Posterior vena cava (tissue), 2 donors: ENCODE measurements at places on chromosomes 5 and 9. TPM values are rescaled to one million over a fixed set of nuclear protein-coding genes. Genes with fewer than 3 reads are reported as not detected.

NOXA1 gene
- total RNA-seq: 2.7 TPM

ADCY2 gene
- total RNA-seq: 8.3 TPM

ZNF483 gene
- 6.9 TPM for total RNA-seq

FTMT gene
- total RNA-seq: not detected

SLC45A2 gene
- not detected for total RNA-seq

EPB41L4B gene
- total RNA-seq: 0.62 TPM

PCA3 gene
- total RNA-seq: 0.24 TPM

FRMD3 gene
- 5.1 TPM for total RNA-seq

SLC25A25 gene
- total RNA-seq: 35.2 TPM

HNRNPA0 gene
- total RNA-seq: 24.2 TPM

LRRC70 gene
- 6.8 TPM for total RNA-seq

DIAPH1 gene
- 52.3 TPM for total RNA-seq

GPR150 gene
- total RNA-seq: 0.23 TPM

DNA sequence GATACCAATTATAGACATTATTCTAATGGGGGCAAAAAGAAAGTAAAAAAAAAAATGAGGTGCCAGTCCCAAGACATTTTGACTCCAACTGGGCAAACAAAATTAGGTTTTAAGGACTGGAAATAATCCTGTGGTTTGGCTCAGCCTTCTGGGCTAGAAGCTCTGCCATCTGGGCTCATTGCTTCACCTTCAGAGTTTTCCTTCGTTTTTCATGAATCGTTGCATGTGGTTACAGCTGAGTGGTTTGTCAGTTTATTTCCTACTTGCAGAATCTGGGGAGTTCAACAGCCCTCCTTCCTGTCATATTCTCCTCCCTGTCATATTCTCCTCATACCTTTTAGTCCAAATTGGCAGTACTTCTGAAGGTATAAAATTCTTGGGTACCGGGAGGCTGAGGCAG is 12.0 kb downstream of the UGT3A2 start:
- no peak for DNase-seq

DNA sequence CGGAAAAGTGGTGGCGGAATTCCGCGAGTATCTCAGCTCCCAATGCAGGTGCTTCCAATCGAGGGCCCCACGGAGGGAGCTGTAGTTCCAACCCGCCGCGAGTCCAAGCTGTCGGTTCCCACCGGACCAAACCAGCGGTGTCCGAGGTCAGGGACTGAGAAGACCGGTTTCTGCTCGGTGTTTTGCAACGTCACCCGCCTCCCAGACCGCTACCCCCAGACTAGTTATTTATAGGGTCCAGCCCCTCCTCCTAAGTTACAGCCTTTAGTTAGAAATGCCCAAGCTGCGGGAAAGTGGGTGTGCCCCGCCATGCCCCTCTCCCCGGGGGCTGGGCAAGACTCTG is 677 bp upstream of the MYORG start:
- DNase-seq: peak; percentile 81

GRCh38 chr5:22598796-22599195 is 254.3 kb downstream of the CDH12 start:
- no peak for DNase-seq

- no peak for DNase-seq
Measured at GRCh38 chr5:150239099-150239793, 49.4 kb downstream of the SLC6A7 start.

DNA sequence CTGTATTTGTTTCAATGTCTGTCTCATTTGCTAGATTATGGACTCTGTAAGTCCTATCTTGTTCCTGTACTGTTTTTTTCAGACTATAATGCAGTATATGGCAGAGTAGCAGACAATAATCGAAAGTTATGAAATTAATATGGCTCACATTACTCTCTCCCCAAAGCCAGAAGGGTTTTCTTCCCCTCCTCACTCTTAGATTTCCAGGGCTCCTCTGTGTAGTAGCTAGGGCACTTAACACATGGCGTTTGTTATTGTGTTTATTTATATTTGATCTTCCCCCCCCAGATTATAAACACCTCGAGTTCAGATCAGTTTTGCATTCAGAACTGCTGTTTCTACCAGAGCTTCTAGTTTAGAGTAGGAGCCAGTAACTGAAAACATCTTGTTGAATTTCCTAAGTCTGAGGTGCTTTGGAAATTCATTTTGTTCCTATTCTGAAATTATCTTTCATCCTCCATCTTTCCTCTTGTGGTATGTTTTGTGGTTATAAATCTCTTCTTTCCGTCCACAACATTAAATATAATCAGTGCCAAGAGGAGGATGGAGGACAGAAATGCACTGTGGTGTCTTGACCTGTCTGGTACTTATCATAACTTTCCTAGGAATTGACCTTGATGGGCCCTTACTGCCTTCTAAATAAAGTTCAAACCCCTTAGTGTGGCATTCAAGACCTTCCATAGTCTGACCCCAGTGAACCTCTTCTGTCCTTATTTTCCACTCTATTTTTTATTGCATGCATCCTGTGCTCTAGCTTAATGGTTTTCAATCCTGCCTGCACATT is 27.0 kb downstream of the TLE4 start:
- no peak for DNase-seq

GRCh38 chr5:1526681-1527131 is 2.9 kb upstream of the LPCAT1 start:
- peak; percentile 67 for DNase-seq

- DNase-seq: no peak
Measured at GRCh38 chr5:22473886-22474285, 379.3 kb downstream of the CDH12 start.

DNA sequence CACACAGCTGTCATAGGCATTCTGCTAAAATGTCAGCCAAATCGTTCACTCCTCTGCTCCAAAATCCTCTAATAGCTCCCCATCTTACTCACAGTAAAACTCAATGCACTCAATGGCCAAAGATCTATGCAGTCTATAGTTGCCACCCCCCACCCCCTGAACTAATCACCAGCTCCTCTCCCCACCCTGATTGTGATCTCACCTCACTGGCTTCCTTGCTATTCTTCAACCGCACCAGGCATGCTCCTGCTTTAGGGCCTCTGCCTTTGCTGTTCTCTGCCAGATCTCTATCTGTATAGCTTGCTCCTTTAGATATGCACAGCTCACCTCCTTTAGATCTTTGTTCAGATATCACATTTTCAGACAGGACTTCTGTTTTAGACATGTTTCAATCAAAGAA is 33.2 kb upstream of the SNX2 start:
- no peak for DNase-seq

DNA sequence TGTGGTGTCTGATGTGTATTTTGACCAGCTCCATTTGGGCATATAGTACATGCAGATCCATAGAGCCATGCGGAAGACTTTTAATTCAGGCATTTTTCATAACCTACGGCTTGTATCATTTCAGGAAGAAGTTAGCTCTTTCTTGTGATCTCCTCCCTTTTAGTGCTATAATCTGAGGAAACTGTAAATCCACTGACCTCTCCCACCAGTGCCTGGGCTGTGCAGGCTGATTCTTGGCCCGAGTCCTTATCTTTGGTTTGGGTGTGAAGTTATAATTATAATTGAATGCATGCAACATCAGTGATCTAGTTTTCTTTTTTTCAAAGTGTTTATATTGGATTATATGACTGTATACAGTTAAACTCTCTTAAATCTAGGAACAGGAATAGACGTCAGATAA is 247.9 kb downstream of the PCSK5 start:
- DNase-seq: no peak

GRCh38 chr9:105241356-105242043 is 3.0 kb upstream of the SLC44A1 start:
- DNase-seq: no peak

GRCh38 chr9:133975511-133975910 is 16.6 kb downstream of the VAV2 start:
- DNase-seq: peak; percentile 50

- DNase-seq: no peak
Measured at GRCh38 chr9:75033791-75034473, 5.8 kb upstream of the CARNMT1 start.

- no peak for DNase-seq
Measured at GRCh38 chr5:10539687-10539998, 24.2 kb upstream of the ANKRD33B start.

DNA sequence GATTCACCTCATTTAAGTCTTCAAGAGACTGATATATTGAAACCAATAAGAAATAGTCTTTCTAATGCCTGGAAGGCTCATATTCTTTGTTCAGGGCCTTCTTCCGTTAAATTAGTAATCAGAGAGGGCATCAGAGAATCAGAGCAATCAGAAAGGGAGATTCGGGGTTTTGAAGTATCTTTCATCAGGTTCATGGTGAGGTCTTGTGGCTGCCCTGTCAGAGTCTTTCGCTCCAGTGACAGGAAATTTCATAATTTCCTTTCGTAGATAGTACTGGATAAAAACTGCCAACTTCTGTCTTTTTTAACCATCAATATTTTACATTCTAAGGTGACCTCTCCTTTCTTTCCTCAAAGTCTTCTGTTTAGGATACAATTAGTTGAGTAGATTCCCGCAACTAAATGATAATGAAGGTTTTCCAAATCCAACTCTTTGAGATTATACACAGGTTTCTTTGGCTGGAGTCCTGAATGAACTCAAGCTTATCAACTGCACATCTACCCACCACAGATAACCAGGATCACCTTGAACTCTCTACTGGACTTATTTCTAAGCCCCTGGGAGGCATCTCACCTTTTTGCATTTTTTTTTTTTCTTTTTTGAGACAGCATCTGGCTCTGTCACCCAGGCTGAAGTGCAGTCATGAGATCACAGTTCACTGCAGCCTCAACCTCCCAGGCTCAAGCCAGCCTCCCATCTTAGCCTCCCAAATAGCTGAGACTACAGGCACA is 5.5 kb downstream of the IL31RA start:
- no peak for DNase-seq

- peak; percentile 61 for DNase-seq
Measured at GRCh38 chr9:23820451-23821374, 5.3 kb downstream of the ELAVL2 start.

DNA sequence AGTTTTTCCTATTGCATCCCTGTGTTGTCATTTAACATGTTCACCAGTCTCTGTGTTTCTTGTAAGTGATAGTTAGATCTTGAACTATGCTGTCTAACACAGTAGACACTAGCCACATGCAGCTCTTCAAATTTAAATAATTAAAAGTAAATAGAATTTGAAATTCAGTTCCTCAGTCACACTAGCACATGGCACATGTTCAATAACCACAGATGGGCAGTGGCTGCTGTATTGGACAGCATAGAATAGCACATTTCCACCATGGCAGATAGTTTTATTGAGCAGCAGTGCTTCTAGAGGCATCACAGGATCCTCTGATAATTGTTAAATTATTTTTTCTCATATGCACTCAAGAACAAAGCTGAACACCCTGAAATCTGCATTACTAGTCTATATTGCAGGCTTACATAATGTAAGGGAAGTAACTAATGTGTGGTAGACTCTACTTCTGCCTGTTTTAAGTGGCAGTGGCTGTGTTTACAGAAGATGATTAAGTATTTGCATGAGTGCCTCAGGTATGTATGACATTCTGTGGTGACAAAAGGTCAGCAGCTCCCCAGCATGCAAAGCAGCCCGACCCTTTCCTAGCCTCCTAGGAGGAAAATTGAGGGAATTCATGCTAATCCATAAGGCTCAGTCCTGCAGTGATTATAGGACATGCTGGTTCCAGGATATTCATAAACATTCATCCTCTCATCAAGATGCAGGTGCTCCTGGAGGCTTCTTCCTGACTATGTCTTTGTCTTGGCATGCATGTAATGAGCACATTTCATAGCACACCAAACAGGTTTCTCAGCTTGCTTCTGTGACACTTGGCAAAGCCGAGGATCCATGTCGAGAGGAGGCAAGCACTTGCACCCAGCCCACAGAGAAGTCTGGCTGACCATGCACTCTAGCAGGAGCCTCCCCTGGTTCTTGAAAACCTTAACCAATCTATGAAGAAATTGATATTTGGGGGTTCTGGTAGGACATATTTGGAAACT is 45.5 kb downstream of the SH3RF2 start:
- DNase-seq: no peak

DNA sequence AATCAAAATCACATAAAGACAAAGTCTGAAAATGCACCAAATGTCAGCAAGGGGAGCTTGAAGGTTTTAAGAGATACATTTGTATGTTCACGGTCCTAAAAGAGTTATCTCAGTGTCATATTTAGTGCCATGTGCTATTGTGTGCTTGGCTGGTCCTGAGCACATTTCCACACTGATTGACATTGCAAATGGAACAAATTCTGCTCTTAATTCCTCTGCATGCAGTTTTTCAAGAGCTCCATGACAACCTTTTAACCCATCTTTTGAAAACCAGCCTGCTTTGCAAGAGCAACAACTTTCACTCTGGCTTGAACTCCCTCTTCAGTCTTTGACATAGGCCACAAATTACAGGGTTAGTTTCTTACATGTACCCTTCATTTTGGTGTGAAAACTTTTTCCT is 175.4 kb upstream of the ACTBL2 start:
- no peak for DNase-seq

DNA sequence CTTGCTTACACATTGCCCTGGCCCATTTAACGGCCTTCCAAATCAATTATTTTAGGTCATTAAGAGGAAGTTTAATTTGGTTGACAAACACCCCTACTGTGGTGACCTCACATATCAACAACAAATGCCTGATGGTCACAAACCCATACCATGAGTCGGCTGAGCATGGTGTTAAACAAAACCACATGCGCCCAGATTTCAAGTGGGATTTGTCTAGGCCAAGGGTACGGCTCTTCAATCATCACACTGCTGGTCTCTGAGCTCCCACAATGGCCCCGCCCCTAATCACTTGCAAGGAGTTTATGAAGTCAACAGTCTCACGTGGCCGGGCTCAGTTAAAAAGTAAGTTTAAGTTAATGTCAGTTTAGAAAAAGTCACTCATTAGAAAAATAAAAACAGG is 243.8 kb downstream of the CRB2 start:
- DNase-seq: no peak

DNA sequence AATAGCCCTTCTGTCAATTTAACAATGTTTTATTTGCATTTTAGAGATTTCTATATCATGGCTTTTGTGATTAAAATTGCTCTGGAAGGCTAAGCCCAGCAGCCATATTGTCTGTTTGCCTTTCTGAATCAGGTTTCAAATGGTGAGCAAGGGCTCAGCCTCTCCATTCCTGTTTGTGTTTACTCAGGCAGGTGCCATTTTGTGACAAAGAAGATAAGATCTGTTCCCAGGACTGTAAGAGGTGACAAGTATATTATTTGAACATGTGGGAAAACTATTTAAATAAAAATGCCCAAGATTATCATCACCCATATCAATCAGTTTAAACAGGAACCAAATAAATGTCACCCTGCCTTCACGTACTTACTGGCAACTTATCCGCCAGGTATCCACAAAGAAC is 641.3 kb upstream of the KLF4 start:
- DNase-seq: no peak

- DNase-seq: peak; percentile 96
Measured at GRCh38 chr9:129483415-129484351, 137.2 kb downstream of the C9orf50 start.

GRCh38 chr9:90290716-90291485 is 351.7 kb downstream of the DIRAS2 start:
- DNase-seq: no peak

DNA sequence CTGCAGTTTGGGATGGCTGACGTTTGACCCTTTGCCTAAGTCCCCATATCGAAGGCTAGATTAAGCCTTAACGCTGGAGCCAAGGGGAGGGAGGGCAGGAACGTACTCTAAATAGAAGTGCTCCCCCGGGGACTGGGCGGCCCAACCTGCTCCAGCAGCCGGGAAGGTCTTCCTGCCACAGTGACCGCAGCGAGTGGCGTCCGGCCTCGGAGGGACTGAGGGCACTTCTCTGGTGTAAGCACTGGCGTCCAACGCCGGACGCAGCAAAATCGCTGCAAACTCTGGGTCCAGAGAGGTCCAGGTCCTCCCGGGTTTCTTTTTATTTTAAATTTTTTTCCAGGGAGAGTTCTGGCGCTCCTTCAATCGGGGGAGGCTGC is 505 bp upstream of the ACER2 start:
- DNase-seq: peak; percentile 90
